ENCODE measurements at places on chromosomes 1 and 21. TPM values are rescaled to one million over a fixed set of nuclear protein-coding genes. Genes with fewer than 3 reads are reported as not detected.

The FAAH gene
- total RNA-seq = 15.0 TPM

The PLA2G2C gene
- total RNA-seq = not detected

The AGT gene
- 18.1 TPM for total RNA-seq

The LCE1A gene
- total RNA-seq = not detected

The CD34 gene
- 0.12 TPM for total RNA-seq

The MINDY1 gene
- 14.8 TPM for total RNA-seq

The FMOD gene
- total RNA-seq = 0.85 TPM

The REG4 gene
- total RNA-seq = not detected

GRCh38 chr1:38612951-38613350 is 246.6 kb downstream of the RRAGC start:
- DNase-seq = no peak
- peaks cover 9% of the 10 kb centered on the region for H3K4me1 ChIP-seq
- H3K4me3 ChIP-seq = no peak overlapping the region
- H3K36me3 ChIP-seq = peaks cover 2% of the 10 kb centered on the region
- H3K27me3 ChIP-seq = peaks cover 11% of the 10 kb centered on the region

DNA sequence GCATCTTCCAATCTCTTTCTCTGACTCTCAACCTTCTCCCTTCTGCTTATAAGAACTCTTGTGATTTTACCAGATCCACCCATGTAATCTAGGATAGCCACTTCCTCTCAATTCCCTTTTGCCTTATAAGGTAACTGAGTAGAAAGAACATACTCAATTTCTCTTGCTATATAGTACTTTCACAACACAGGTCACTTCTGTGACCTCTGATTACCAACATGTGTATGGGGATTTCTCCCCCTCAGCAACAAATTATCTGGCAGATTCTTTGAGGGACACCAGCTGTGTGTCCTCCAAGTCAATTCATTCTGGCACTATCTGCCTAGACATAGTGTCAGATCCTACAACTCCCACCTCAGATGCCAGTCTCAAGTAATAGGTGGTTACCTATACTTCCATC is 62.5 kb downstream of the IL23R start:
- peaks cover 19% of the 10 kb centered on the region for H3K4me1 ChIP-seq
- peaks cover 1% of the 10 kb centered on the region for H3K36me3 ChIP-seq
- H3K4me3 ChIP-seq = no peak overlapping the region
- no peak overlapping the region for H3K27ac ChIP-seq
- DNase-seq = no peak
- peaks cover 4% of the 10 kb centered on the region for H3K27me3 ChIP-seq

GRCh38 chr1:8463144-8463927 is 145.4 kb downstream of the SLC45A1 start:
- H3K4me3 ChIP-seq = peak overlapping the region; percentile 52
- DNase-seq = no peak
- peak overlapping the region; percentile 97 for H3K27ac ChIP-seq
- peaks cover 62% of the 10 kb centered on the region for H3K4me1 ChIP-seq
- H3K36me3 ChIP-seq = peaks cover 2% of the 10 kb centered on the region

DNA sequence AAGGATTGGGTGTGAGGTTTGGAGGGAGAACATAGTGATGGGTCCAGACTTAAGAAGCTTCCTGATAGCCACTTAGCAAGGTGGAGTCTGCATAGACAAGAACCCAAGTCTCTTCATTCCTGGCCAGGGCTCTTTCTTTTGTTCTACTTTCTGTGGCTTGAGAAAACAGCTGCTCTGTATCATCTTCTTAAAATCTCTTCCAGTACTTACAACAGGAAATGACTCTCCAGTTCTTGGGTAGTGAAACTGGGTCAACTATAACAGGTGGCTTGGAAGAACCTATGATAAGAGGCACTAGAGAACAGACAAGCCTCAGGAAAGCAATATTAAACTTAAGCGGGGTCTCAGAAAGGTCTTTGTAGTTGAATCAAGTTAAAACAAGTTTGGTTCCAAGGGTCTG is 148.1 kb upstream of the USP24 start:
- no peak overlapping the region for H3K27ac ChIP-seq
- H3K36me3 ChIP-seq = no peaks in the 10 kb centered on the region
- H3K27me3 ChIP-seq = no peaks in the 10 kb centered on the region
- H3K4me1 ChIP-seq = peaks cover 11% of the 10 kb centered on the region
- DNase-seq = no peak

- DNase-seq = no peak
- peaks cover 15% of the 10 kb centered on the region for H3K4me1 ChIP-seq
- H3K27ac ChIP-seq = peak overlapping the region; percentile 59
- H3K4me3 ChIP-seq = no peak overlapping the region
- no peaks in the 10 kb centered on the region for H3K27me3 ChIP-seq
These were observed 37.0 kb downstream of the SERBP1 start for GRCh38 chr1:67393240-67393639.

DNA sequence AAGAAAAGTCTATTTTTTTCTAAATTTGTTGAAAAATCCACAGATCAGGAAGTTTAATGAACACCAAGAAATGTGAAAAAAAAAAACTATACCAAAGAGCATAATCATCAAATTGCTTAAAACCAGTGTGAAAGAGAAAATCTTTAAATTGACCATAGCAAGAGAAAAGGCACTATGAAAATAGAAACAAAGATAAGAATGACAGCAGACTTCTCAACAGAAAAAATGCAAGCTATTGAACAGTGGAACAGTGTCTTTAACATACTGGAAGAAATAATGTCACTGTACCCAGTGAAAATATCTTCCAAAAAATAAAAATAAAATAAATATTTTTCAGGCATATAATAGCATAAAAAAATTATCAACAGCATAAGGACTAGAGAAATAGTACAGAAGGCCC is 243.0 kb upstream of the GJB5 start:
- H3K27ac ChIP-seq = no peak overlapping the region
- no peak overlapping the region for H3K4me3 ChIP-seq
- H3K4me1 ChIP-seq = no peaks in the 10 kb centered on the region
- no peaks in the 10 kb centered on the region for H3K27me3 ChIP-seq
- H3K36me3 ChIP-seq = no peaks in the 10 kb centered on the region
